T-helper 17 cell (primary cell): ENCODE measurements at places on chromosomes 2 and 18.

- no peak for DNase-seq
- H3K27me3 ChIP-seq, result no peaks in the 10 kb centered on the region
- H3K4me1 ChIP-seq, result peaks cover 45% of the 10 kb centered on the region
- H3K36me3 ChIP-seq, result peaks cover 15% of the 10 kb centered on the region
- peak overlapping the region; percentile 80 for H3K4me3 ChIP-seq
These were observed 46.4 kb downstream of the UXS1 start for GRCh38 chr2:106147665-106148064.

DNA sequence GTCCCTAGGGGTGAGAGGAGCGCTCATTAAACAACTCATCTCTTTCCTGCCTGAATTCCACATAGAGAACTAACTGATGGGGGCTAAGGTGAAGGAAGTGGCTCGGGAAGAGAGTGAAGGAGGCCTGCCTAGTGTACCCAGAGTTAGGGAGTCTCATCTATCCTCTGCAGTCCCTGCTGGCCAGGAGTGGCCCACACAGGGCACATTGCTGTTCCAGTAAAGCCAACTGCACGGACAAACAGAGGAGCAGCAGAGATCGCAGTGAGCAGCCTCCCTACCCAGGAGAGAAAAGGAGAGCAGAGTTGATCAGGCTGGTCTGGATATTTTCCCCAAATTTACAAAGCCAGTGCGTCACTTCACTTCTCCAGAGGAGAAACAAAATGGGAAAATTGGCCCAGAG is 16.9 kb upstream of the FN1 start:
- H3K4me1 ChIP-seq, result no peaks in the 10 kb centered on the region
- DNase-seq, result no peak
- no peak overlapping the region for H3K27ac ChIP-seq
- H3K27me3 ChIP-seq, result peaks cover 32% of the 10 kb centered on the region

DNA sequence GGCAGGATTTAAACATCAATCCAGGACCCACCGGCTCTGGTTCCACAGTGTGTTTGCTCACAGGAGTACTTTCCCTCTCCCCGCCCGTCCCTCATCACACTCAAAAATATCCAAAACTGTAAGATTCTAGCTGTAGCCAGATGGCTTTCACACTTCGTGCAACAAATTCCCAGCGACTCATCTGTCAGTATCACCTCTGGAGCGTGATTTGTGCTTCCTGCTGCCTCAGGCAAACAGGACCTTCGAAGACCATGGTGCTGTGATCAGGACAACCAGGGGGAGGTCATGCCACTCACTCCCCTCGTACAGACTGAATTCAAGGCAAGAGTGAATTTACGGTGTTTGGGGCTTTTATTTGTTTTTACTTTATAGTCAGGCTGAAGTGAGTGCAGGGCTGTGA is 154.5 kb upstream of the PID1 start:
- DNase-seq, result no peak
- no peaks in the 10 kb centered on the region for H3K36me3 ChIP-seq
- peaks cover 19% of the 10 kb centered on the region for H3K27me3 ChIP-seq

GRCh38 chr2:148552675-148553331 is 91.7 kb upstream of the EPC2 start:
- no peaks in the 10 kb centered on the region for H3K36me3 ChIP-seq
- no peak for DNase-seq
- H3K4me3 ChIP-seq, result no peak overlapping the region
- no peaks in the 10 kb centered on the region for H3K27me3 ChIP-seq
- H3K4me1 ChIP-seq, result peaks cover 3% of the 10 kb centered on the region

- H3K27ac ChIP-seq, result no peak overlapping the region
- H3K4me1 ChIP-seq, result peaks cover 3% of the 10 kb centered on the region
- no peak for DNase-seq
- H3K4me3 ChIP-seq, result no peak overlapping the region
- H3K36me3 ChIP-seq, result peaks cover 3% of the 10 kb centered on the region
These were observed 138.2 kb downstream of the SH3RF3 start for GRCh38 chr2:109266998-109267854.
